ENCODE measurements at places on chromosomes 12 and 14.

GRCh38 chr14:41899416-41899815 lies 292.7 kb downstream of the LRFN5 start:
- DNase-seq = peak; percentile 55

DNA sequence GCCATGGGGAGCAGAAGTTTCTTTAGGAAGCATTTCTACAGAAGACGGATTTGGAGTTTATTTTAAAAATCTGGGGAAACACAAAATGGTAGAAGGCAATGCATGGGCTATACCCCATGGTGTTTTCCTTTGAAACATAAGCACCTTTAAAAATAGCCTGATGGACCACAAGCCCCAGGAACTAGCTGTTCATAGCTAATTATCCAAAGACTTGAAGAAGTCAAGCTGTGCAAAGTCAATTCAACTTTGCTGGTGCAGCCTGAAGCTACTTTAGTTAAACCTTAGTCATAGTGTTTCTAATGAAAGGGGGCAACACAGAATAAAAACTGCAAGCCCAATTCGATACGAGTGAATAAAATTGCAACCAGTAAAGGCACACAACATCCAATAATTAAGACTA lies 732.5 kb downstream of the GALC start:
- no peak for DNase-seq

DNA sequence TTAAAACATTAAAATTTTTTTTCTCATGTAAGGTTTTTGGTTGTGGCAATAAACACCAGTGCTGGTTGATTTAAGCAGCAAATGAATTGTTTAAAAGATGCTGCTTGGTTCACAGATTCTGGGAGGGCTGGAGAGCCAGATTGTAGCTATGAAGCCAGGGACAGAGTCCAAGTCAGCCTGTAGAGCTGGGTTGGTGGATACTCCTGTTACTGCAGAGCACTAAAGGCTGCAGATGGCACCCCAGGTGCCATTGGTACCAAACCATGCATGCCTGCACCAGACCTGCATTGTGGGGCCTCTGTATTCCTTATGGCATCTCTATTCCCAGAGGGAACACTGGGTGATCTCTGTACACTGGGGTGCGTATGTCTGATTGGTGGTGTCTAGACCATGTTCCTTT lies 113.3 kb downstream of the SNAPC1 start:
- DNase-seq = no peak

DNA sequence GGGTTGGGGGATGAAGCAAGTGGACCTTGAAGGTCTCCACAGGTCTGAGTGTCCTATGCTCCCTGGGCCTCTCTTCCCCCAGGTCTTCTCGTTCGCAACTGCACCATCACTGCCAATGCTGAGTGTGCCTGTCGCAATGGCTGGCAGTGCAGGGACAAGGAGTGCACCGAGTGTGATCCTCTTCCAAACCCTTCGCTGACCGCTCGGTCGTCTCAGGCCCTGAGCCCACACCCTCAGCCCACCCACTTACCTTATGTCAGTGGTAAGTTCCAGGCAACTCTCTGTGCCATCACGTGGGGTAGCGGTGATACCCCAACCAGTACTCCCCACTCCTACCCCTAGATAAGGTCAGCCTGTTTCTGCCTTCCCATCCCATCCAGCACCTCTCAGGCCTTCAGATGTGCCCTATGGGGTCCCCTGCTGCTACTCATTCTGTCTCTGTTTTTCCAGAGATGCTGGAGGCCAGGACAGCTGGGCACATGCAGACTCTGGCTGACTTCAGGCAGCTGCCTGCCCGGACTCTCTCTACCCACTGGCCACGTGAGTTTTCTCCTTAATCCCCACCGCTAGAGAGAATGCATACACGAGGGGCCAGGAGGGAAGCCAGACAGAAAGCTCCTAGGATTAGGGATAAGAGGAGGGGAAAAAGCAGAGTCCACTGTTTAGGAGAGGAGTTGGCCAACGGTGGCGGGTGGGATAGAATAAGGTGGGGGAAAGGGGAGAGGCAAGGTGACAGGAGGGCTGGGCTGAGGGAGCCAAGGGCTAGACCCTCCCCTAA lies 1.6 kb upstream of the TAPBPL start:
- no peak for DNase-seq

- DNase-seq = no peak
Measured at GRCh38 chr12:120798696-120799095, 73.1 kb downstream of the ACADS start.

GRCh38 chr14:56539862-56540261 lies 39.7 kb upstream of the TMEM260 start:
- DNase-seq = no peak

DNA sequence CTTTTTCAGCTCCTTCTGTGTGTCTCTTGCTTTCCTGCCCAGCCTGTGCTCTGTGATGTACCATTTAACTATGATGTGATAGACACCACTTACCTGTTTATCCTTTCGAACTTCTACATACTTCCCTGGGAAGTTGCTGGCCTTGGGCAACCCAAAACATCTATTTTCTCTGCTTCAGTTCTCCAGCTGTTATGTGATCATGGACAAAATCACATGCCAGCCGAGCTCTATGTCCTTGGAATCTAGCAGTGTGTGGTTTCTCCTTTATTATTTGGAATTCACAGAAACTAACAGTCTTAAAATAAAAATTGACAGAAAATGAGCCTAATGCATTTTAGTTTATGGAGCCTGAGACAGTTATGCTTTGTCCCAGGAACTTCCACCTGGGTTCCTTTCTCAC lies 22.9 kb downstream of the BMAL2 start:
- no peak for DNase-seq

- DNase-seq = no peak
Measured at GRCh38 chr12:63238892-63239291, 87.9 kb upstream of the AVPR1A start.

DNA sequence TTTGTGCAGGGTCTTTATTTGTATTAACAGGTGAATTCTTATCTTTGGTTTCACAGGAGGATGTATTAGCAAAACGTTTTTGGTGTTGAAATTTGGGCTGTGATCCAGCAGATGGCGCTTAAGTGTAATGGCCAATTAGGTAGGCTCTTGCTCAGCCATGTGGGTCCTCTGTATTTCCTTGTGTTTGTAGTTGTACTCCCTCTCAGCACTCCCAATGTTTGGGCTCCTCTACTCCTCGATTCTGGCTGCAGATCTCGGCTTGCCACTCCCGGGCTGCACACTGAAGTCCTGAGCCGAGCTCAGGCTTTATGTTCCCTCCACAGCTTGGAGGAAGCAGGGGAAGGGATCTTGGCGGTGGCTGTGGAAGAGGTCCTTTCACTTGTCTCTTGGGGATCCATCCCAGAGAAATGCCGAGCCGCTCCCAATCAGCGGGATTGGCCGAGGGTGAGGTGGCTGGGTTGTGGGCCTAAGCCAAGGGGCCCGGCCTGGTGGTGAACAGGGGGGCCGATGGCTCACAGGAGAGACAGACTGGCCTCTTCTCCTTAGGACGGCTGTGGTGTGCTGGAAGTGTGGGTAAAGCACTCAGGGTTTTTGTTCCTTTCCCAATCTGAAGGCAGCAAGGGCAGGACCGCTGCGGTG lies 133.7 kb downstream of the AEBP2 start:
- DNase-seq = peak; percentile 7

DNA sequence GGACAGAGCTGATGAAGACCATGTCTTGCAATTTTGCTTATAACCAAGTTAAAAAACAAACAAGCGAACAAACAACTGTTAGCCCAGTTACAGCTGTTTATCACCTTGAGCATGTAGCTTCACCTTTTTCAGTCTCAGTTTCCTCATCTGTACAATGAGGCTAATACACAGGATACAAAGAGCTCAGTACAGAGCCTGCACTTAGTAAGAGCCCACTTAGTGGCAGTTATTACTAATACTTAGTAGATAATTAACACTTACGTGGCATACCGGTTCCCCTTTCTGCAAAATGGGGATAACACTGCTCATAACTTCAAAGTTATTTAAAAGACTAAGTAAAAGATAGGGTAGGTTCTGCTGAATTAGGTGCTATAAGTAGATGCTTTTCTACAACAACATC lies 228.0 kb downstream of the MON2 start:
- DNase-seq = no peak

DNA sequence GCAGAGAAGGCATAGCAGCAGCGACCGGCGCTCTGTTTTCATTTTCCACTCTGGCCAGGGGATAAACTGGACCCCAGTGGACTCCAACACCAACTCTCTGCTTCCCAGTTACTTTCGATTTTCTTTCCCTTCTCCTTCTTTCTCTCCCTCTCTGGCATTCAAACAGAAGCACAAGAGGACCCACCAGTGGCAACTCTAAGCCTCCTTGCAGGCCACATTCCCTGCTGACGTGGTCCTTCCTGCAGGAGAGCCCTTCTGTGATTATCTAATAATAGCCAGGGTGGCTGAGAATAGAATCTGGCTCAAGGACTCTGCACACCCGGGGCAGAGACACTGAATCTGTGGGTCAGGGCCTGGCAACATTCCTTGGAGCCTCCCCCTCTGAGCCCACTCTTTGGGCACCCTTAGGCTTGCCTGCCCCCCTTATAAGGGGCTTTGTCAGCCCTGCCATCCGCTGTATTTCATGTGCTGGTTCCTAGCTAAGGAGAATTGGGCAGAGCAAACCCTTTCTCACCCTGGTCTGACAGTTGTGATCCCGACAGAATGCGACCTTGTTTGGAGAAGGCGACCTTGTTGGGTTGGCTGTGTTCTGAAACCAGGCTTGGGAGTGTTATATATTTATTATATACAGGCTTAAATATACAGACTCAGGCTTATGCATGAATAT lies 8.2 kb upstream of the HOXC6 start:
- no peak for DNase-seq

DNA sequence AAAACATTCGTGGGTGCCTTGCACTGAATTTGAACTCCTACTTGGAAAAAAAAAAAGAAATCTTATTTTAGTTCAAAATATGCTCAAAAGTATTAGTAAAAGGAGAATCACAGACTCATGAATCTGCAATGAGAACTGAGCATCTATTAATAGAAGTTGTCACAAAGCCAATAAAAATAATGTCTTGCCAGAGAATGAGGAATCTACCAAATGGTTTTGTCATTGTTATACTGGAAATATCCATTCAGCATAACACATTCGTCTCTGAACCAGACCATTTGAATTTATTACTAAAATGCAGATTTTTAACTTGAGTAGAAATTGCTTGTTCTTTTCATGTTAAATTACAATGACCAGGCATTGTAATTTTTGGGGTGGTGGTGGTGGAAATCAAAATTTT lies 11.6 kb upstream of the PTPRB start:
- DNase-seq = no peak

DNA sequence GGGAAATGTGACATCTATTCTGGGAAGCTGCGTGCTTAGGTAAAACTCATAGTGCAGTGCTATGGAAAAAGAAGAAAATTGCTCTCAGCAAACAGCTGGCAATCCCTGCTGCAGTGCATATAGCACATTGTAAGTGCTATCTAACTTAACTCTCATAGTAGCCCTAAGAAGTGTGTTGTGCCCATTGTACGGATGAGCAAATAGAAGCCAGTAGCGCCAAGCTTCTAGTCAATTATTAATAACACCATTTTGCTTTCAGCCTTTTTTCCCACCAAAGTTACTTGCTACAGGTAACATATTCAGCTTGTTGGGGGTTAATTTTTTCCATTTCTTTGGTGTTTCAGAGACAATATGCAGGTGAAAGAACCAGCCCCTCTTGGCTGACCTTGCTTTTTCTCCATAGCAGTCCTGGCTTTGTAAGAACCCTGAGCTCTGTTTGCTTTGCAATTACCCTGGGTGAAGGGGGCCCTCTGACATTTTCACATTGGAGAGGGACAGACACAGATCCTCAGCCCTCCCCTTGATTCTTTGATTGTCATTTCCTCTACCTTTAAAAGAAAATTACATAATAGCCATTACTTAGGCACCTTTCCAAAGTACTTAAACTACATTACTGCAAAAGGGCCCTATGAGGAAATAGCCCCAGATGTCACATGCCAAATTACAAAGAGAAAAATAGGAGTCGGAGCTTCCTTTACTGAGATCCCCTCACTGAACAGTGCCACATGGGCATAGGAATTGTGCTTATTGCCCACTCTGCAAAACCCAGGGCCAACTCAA lies 576.2 kb upstream of the TBX3 start:
- peak; percentile 71 for DNase-seq

GRCh38 chr14:105315211-105315721 lies 718 bp downstream of the PACS2 start:
- DNase-seq = peak; percentile 61

DNA sequence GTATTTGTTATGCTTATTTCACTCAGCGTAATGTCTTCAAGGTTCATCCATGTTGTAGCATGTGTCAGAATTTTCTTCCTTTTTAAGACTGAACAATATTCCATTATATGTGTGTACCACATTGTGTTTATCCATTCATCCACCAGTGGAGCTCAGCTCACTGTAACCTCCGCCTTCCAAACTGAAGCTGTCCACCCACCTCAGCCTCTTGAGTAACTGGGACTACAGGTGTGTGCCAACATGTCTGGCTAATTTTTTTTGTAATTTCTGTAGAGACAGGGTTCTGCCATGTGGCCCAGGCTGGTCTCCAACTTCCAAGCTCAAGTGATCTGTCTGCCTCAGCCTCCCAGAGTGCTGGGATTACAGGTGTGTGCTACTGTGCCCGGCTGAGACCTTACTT lies 21.1 kb downstream of the CCDC77 start:
- no peak for DNase-seq

DNA sequence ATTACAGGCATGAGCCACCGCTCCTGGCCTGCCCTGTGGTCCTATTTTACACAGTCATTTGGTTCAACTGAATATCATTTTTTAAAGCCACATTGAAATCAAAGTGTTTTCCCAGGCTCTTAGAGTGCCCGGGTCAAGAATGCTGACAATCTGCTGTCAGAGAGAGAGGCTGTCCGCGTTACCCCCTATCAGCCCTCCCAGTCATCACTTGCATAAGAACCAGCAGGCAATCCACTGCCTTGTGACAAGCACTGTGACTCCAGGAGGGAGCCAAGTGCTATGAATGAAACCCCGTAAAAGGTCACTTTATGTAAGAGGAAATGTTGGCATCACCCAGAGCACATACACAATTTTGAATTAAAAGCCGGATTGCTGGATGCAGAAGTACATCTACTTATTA lies 13.5 kb downstream of the PHLDA1 start:
- DNase-seq = no peak

DNA sequence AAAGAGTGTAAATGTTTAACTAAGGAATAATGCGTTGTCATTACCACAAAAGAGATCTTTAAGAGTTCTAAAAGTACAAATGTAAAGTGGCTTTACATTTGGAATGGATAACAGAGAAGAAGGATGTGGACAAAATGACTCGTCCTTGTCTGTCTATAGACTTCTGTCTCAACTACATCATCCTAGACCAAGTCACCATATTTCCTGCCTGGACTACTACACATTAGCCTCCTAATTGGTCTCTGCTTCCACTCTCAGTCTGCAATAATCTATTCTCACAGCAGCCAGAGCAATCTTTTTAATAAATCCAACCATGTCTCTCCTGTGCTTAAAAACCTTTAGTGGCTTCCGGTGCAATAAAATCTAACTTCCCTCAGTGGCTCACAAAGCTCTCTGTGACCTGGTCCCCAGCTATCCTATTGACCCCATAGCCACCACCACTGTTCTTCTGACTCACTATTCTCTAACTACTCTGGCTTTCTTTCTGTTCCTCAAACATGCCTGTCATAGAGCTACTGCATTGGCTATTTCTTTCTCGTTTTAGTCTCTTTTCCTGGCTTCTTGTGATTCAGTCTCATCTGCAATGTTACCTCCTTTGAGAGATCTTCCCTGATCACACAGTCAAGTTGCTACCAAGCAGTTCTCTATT lies 91.1 kb downstream of the MYF5 start:
- DNase-seq = no peak

GRCh38 chr12:110253176-110253575 lies 27.9 kb upstream of the ATP2A2 start:
- no peak for DNase-seq

All from NCI-H510A treated with DMSO at 0.1 percent for 48 hours (cell line).